ENCODE measurements at places on chromosomes 5 and 9. TPM values are rescaled to one million over a fixed set of nuclear protein-coding genes. Genes with fewer than 3 reads are reported as not detected.
A peak's percentile ranks its signal among the peaks of the same experiment; 100 is the strongest.

DNA sequence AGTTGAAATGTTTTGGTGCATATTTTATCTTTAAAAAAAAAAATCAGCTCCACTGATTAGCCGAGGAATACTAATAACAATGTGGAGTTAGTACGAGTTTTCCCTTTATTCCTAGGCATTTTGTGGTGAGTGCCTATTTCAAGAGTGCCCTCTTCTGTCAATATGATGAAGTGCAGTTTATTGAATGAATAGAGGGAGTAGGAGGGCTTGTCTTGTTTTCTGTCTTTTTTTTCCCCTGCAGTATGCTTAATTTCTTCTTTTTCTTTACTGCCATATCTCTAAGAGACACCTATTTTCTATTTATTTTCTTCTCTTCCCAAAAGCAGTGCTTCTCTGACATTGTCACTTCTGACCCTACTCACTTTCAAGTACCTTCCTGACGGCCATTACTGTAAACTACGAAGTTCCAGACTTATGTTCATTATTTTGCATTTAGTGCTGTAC lies 169.6 kb upstream of the PITX1 start:
- H3K27ac ChIP-seq = no peak overlapping the region
- DNase-seq = peak; percentile 44
- no peaks in the 10 kb centered on the region for H3K27me3 ChIP-seq
- no peak overlapping the region for H3K4me3 ChIP-seq
- no peaks in the 10 kb centered on the region for H3K4me1 ChIP-seq

DNA sequence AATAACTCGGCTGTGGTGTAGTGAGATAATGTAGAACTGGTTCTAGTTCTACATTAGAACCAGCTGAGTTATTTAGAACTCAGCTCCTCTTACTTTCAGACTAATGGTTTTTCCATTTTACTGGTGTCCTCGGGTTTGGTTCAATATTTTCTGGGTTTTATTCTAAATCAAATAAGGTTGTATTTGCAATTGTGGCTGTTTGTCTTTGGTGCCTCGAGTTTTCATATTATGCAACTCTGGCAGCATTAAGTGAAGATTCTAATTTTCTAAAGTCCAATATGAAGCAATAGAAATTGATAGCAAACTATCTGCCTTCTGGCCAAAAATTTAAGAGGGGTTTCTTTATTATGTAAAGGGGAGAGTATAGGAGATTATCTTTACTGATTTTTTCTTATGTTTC lies 19.0 kb downstream of the C6 start:
- no peaks in the 10 kb centered on the region for H3K4me1 ChIP-seq
- no peak overlapping the region for H3K4me3 ChIP-seq
- H3K27me3 ChIP-seq = no peaks in the 10 kb centered on the region
- no peak overlapping the region for H3K27ac ChIP-seq
- DNase-seq = no peak
- H3K36me3 ChIP-seq = no peaks in the 10 kb centered on the region

- H3K27me3 ChIP-seq = no peaks in the 10 kb centered on the region
- H3K27ac ChIP-seq = no peak overlapping the region
- H3K4me1 ChIP-seq = no peaks in the 10 kb centered on the region
- H3K36me3 ChIP-seq = no peaks in the 10 kb centered on the region
- no peak overlapping the region for H3K4me3 ChIP-seq
Observed at GRCh38 chr5:42547141-42547540, 123.9 kb downstream of the GHR start.

GRCh38 chr9:73174330-73174980 lies 22.8 kb downstream of the ANXA1 start:
- no peaks in the 10 kb centered on the region for H3K36me3 ChIP-seq
- no peaks in the 10 kb centered on the region for H3K4me1 ChIP-seq
- no peak for DNase-seq
- H3K4me3 ChIP-seq = no peak overlapping the region

FAM78A gene
- 1.9 TPM for polyA plus RNA-seq

- H3K4me3 ChIP-seq = no peak overlapping the region
- DNase-seq = peak; percentile 6
- no peaks in the 10 kb centered on the region for H3K27me3 ChIP-seq
- no peaks in the 10 kb centered on the region for H3K4me1 ChIP-seq
- H3K27ac ChIP-seq = no peak overlapping the region
- no peaks in the 10 kb centered on the region for H3K36me3 ChIP-seq
Observed at GRCh38 chr9:100515578-100516494, 42.9 kb downstream of the TMEFF1 start.

PCDHA5 gene
- 0.07 TPM for polyA plus RNA-seq

- no peak overlapping the region for H3K4me3 ChIP-seq
- H3K4me1 ChIP-seq = peaks cover 7% of the 10 kb centered on the region
- no peaks in the 10 kb centered on the region for H3K36me3 ChIP-seq
- no peak overlapping the region for H3K27ac ChIP-seq
Observed at GRCh38 chr9:110115826-110116542, 92.0 kb downstream of the C9orf152 start.
